NCI-H2029 (cell line): ENCODE measurements at places on chromosomes 11 and 22.

DNA sequence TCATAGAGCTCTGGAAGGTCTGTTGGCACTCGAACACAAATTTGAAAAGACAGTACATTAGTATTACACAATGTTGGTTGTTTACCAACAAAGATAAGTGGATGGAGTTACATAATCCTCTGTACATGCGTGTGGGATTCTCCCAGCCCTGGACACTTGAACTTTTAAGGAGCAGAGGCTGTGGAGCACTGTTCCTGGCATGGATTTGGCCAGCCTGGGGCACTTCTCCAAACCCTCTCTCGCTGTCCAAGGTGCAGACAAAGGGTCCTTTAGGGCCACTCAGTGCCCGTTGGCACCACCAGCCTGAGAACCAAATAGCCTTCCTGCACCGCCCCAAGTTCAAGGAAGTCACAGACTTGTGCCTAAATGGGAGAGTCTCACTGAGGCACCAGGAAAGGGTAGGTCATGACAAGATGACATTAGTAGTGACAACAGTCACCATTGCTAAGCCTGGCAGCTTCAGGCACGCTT is 1.6 kb upstream of the ANO1 start:
- no peak for DNase-seq

DNA sequence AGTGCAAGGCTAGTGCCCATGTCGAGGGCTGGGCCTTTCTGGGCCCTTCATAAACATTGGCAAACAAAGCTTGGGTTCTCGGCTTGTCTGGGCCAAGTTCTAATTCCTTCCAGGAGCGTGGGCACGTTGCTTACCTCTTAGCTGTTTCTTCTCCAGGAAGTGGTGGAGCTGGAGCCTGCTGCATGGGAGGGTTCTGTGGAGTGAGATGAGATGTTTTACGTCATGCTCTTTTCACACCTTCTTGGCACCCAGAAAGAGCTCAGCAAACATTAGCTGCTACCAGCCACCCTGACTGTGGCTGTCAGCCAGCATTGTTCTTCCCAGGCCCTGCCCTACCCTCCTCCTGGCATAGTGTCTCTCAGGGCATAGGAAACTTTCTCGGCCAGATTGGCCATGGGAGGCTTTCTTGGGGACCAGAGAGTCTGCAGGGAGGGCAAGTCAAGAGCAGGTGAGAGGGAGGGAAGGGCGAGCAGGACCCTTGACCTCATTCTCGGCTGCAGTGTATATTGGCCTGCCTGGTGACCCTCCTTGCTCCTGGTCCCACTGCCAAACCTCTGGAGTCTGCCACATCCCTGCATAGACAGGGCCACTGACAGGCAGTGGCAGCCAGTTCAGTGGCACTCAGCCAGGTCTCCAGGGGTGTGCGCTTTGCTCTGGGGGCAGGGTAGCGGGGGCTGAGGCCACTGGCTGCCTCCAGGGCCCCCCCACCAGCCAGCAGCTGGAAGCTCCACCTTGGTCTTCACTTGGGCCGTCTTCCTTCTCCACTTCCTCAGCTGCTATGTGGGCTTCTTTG is 98.8 kb downstream of the BCR start:
- DNase-seq: peak; percentile 83

- no peak for DNase-seq
Measured at GRCh38 chr22:48855593-48856307, 971.9 kb downstream of the BRD1 start.

DNA sequence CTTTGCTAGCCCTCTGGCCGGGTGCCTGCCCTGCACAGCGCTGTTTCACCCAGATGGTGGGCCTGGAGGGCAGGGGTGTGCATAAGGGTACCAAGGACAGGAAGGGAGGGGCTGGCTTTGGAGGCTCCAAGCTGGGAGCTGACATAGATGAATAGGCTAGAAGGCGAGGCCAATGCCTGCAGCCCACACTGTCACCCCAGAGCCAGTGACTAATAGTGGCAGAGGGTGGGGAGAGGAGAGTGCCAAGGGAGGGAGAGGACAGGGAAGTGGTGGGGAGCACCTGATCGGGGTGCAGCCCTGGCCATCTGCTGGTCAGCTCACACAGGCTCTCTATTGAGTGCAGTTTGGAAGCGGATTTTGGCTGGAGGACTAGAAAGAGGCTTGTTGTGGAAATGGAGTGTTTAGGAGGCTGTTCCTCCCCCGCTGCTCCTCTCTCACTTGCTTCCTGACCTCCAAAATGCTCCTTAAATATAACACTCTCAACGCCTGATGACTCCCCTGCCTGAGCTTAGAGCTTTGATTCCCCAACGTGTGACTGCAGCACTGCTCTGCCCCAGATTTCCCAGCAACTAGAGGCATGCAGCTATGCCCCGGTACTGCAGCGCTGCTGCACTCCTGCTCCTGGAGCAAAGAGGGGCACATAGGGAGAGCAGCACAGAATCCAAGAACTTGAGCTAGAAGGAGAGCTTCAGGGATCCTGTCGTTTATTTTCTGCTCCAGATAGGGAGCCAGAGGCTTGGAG is 89.2 kb downstream of the GRAMD1B start:
- DNase-seq: no peak

GRCh38 chr11:43992183-43992582 is 49.7 kb downstream of the C11orf96 start:
- no peak for DNase-seq
